ENCODE measurements at places on chromosomes 13 and 19.

DNA sequence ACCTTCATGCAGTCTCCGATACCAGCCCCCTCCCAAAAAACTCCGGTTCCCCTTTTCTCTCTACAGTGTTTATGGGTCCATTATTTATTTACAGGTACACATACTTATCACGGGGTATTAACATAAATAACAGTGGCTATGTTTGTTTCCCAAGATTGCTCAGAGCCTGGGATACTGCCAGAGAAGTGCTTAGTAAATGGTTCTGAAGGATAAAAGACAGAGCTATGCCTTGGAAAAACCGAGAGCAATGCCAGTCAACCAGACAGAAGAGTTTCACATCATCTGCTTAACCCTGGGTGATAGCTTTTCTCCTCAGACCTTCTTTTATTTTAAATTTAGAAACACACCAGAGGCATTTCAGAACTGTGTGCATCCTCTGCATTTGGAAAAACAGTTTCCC, 61.3 kb downstream of the NUFIP1 start:
- DNase-seq = no peak

DNA sequence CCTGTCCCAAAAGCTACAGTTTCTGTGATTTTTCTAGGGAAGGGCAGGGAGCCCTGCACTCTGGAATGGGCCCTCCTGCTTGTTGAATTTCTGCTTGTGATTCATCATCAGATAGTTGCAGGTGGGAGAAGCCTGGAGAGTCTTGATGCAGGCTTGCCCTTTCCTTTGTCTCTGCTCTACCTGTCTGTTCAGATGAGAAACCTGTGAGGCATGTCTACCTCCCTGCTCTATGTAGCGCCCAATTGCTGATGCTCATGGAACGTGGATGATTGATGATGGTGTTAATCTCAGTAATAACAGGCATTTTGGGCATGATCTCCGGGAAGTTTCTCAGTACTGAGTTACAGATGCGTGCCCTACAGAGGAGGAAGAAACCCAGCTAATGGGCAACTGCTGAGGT, 10.9 kb upstream of the CBY2 start:
- DNase-seq = no peak

- DNase-seq = no peak
Measured at GRCh38 chr19:5978606-5979552, 939 bp upstream of the RANBP3 start.

DNA sequence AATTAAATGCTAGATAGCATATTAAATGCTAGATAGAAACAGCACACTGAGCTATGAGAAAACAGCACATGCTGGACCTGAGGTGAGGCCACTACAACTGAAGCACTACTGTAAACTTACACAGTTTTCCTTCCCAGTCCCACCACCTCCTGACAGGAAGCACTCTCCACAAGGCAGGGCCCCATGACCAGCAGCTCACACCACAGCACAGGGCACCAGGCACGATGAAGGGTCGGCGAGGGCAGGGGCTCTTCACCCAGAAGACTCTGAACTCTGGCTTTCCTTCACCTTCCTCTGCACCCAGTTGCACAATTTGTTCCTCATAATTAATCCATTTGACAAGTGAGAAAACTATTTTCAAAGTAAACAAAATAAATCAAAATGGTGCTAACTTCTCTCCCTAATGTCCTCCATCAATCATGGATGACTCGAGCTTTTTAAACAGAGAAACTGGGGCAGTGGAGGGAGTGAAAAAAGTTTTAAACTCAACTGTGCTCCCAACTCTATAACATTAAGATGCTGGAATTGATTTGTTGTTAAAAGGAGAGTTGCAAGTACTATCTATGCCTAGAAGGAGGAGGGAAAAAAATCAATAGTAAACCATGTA, 568.7 kb downstream of the UQCRFS1 start:
- no peak for DNase-seq

- DNase-seq = no peak
Measured at GRCh38 chr19:45217193-45217956, 27.8 kb downstream of the EXOC3L2 start.

DNA sequence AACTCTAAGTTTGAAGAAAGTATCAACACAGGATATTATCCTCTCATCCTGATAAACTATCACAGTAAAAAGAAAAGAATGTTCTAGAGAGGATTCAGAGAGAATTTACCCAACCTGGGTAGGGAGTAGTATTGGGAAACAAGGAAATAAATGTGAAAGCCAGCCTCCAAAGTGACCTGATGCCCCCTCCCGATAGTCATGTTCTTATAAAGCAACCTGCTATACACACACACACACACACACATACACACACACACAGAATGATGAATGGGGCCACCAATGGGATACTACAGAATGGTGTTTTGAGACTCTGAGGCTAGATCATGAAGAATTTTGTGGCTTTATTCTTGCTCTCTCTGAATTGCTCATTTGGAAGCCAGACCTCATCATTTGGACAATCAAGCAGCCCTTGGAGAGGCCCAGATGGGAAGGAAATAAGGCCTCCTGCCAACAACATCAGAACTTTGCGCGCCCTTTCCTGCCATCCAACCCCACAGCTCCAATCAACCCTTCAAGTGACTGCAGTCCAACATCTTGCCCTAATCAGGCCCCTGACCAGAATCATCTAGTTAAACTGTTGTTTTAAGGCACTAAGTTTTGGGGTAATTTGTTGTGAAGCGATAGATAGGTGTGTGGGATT, 807.9 kb upstream of the ARGLU1 start:
- no peak for DNase-seq

GRCh38 chr13:20074966-20075365, 85.9 kb downstream of the GJA3 start:
- DNase-seq = no peak

GRCh38 chr13:41939398-41939797, 21.5 kb downstream of the VWA8 start:
- DNase-seq = no peak

GRCh38 chr13:111388851-111389500, 68.5 kb downstream of the TEX29 start:
- DNase-seq = no peak

DNA sequence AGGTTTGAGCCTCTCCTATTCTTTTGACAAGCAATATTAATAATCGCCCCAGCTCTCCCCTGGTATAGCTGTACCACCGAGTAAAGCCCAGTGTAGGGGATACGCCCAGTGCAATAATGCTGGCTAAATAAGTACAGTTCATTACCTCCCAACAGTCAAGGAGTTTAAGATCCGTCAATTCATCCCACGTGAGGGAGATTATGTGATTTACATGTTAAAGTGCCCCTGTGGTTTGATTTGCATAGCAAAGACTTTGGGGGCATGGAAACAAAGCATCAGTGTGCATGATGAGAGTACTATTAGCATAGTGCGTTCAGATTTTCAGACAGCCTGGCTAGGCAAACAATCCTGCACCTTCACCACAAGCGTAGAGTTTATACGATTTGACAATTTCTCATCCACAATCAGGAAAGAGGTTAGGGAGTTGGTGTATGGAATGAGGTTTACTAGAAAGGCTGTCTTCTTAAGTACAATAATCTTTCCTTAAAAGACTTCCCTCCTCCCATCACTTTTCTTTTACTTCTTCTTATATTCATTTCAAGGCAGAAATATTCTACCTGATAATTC, 754.0 kb downstream of the DIAPH3 start:
- DNase-seq = no peak

DNA sequence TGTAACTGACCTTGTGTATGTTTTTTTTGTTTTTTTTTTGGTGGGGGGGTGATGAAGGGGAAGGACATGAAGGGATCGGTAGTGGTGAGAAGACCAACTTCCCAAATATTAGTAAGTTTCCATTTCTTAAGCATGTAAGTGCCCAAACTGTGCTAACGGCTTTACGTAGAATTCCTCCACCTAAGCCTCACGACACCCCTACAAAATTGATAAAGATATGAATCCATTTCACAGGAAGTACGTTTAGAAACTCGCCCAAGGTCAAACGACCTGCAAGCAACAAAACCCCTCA, 649 bp downstream of the UQCRFS1 start:
- no peak for DNase-seq

GRCh38 chr13:74868049-74868448, 613.9 kb downstream of the TBC1D4 start:
- DNase-seq = no peak

GRCh38 chr19:6925386-6925785, 38.0 kb downstream of the ADGRE1 start:
- DNase-seq = no peak

- DNase-seq = no peak
Measured at GRCh38 chr13:100532090-100532766, 56.4 kb downstream of the GGACT start.

GRCh38 chr13:40170982-40171381, 495.5 kb downstream of the FOXO1 start:
- DNase-seq = no peak

GRCh38 chr13:100491164-100491842, 97.3 kb downstream of the GGACT start:
- DNase-seq = no peak

DNA sequence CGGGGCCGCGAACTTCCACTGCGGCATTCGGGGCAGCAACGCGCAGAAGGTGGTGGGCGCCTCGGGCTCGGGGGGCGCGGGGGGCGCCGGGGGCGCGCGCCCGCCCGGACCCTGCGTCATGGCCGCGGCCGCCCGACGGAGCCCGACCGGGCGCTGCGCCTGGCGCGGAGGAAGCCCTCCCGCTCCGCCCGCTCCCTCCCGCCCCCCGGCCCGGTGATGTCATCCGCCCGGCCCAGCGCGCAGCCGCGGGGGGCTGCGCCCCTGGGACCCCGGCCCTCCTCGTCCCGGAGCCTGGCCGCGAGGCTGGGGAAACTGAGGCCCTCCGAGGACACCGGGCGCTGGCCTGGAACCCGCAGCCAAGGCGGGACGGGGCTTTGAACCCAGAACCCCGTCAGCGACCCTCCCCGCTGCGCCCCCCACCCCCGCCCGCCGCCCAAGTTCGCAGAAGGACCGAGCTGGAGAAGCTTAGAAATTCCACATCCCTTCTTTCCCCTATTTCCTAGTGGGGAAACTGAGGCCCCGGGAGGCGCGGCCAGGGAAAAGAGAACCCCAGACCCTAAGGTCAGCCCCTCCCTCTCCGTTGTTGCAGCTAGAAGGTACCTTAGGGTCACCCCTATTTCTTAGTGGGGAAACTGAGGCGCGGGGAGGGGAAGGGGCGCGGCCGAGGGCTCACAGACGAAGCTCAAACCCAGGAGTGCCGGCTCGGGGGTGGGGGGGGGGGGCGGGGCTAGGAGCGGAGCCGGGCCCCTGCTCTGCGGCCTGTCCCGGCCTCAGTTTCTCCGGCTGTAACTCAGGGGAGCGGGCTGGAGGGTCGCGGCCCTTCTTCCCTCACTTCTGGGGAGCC, at the start of gene SHC2:
TSS of gene SHC2 (minus strand) at position 157 of the 844 bp plus-strand sequence. CDS start at position 120, 37 bp downstream.
- no peak for DNase-seq

- no peak for DNase-seq
Measured at GRCh38 chr13:51261610-51262249, 39.5 kb downstream of the FAM124A start.

DNA sequence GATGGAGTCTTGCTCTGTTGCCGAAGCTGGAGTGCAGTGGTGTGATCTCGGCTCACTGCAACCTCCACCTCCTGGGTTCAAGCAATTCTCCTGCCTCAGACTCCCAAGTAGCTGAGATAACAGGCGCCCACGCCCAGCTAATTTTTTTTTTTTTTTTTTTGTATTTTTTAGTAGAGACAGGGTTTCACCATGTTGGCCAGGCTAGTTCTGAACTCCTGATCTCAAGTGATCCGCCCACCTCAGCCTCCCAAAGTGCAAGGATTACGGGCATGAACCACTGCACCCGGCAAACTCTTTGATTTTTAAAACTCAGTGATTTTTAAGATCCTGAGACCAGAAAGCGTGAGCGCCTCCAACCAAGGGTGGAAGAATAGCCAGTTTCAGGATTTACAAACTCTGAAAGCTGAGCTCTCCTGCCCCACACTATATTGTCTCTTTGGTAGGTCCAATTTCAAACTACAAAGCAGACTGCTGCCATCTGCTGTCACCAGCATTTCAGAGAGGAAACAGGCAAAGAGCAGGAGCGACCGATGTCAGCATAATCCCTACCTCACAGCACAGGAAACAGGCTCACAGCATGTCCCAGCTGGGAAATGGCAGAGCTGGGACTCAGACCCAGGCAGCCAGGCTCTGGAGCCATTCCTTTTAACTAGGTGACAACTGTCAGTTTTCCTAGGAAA, 9.2 kb downstream of the NOSIP start:
- DNase-seq = no peak

- no peak for DNase-seq
Measured at GRCh38 chr19:49205114-49205513, 47.5 kb downstream of the TRPM4 start.

GRCh38 chr13:90430127-90430526, 917.4 kb upstream of the MIR17HG start:
- no peak for DNase-seq

DNA sequence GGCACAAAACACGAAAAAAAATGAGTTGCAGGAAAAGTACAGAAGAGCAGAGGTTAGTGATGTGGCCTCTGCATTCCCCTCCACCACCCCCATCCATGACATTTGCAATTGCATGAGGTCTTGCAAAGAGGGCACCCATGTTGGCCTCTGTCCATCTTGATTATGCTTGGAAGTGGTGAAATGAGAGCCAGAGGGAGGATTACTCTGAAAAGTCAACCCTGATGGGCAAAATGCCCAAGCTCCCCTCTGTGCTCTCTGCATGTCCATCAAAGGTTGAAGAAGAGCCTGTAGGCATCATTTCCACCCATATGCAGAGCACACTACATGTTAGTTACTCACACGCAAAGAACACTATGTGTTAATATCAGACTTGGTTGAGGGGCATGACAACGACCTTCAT, 71.4 kb downstream of the SLC15A1 start:
- DNase-seq = no peak

DNA sequence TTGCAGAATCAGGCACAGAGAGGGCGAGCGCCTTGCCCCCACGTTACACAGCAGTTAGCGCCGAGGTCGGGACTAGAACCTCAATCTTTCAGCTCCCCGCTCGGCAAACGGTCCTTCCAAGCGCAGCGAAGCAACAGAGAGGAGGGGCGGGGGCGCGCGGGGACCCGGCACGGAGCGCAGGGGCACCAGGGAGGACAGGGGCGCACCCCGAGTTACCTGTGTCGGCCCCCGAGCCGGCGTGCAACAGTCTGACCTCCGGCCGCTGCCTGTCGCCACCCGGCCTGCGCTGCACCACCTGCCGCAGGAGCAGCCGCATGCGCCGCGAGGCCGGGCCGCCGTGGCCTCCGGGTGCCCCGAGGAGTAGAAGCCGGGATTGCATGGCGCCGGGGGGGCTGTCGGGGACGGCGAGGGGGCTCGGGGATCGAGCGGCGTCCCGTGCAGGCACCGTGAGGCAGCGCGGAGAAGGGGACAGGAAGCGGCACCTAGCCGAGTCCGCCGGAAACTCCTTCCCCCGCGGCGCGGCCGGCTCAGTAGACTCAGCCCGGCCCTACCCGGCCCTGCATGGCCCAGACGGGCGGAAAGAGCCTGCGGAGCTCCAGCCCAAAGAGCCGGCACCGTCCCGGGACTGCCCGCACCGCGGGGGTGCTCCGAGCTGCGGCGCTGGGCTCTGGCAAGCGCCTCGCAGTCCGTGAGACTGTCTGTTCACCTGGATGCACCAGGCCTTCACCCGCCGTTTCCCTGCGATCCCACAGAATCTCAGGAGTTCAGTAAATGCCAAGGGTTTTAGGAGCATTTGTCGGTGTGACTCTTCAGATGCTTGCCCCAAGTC, at the start of gene VWA8:
TSS of gene VWA8 (minus strand) at position 473 of the 829 bp plus-strand sequence. CDS start at position 379, 94 bp downstream.
- no peak for DNase-seq

- no peak for DNase-seq
Measured at GRCh38 chr13:39306639-39307589, 268.7 kb downstream of the NHLRC3 start.
